ENCODE measurements at places on chromosomes 2 and 18.

- no peak for DNase-seq
These were observed 1072.7 kb downstream of the DSC3 start for GRCh38 chr18:29969876-29970275.

- no peak for DNase-seq
These were observed 4.2 kb downstream of the HOXD11 start for GRCh38 chr2:176111309-176111663.

DNA sequence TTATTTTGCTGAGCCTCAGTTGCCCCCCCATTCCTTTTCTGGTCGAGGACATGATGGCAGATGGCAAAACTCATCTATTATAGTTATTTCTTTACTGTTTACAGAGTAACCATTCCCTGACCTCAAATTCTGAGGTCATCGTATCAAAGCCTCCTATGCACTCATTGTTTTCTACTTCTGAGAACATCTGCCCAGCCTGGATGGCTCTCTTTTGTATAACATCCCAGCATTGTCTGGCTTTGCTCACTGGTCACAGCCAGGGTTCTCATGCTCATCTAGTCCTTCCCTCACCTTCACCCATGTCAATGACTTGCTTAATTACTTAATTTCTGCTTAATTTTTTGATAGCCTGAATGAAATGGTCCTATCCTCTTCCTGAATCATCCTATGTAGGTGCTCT lies 472.1 kb downstream of the PARD3B start:
- DNase-seq: no peak

DNA sequence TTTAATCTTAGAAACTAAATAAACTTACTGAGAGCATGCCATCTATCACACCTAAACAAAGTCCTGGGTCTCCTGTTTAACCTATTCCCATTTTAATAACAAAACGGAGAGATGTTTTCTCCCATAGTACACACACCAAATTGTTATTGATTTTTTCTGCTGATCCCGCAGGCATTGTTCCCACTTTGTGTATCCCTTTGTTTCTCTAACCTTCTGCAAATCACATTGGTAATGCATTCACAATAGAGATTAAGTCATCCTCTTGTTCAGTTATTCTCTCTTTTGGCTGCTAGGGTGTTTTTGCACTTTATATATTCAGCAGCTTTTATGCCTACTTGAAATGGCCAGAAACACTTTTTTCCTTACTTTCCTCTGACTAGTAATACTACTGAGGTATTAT lies 1071.9 kb upstream of the CDH2 start:
- DNase-seq: no peak

GRCh38 chr2:121558329-121558728 lies 27.6 kb downstream of the RNU4ATAC start:
- no peak for DNase-seq
